CD4-positive, alpha-beta T cell treated with Interleukin-21 for 1 hour (primary cell): ENCODE measurements at places on chromosomes 2 and 18.

- DNase-seq: no peak
These were observed 12.6 kb upstream of the POLE4 start for GRCh38 chr2:74945788-74946331.

DNA sequence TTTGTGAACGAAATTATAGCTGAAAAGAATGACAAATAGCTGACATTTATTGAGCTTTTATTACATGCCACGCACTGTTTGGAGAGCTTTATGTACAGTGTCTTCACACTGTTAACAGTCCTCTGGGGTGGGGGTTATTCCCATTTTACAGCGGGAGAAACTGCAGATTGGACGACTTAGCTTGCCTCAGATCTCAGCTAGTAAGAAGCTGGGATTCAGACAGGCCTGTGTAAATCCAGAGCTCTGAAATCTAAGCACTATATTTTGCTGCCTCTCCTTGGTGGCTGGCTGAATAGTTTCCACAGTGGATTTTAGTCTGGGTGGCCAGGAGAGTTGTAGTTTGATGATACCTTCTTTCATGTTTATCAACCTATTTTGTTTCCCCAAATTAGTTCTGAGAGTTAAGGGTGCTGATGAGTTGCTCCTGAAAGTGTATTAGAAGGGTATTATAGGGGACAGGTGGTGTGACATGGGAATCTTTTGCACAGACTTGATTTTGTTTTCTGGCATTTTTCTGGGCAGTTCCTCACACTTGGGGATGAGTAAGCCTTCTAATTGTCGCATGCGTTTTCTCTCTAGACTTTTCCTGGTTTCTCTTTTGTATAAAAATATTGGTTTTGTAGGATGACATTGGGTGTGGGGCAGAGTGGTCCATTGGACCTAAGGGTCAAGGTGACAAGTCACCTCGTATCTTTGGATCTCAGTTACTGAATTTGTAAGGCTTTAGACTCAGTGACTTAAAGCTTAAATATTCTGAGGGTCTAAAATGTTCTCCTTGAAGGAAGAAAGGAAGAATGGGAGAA is 1.5 kb downstream of the ACSL3 start:
- no peak for DNase-seq

GRCh38 chr2:65918760-65919187 is 486.4 kb upstream of the SPRED2 start:
- no peak for DNase-seq

DNA sequence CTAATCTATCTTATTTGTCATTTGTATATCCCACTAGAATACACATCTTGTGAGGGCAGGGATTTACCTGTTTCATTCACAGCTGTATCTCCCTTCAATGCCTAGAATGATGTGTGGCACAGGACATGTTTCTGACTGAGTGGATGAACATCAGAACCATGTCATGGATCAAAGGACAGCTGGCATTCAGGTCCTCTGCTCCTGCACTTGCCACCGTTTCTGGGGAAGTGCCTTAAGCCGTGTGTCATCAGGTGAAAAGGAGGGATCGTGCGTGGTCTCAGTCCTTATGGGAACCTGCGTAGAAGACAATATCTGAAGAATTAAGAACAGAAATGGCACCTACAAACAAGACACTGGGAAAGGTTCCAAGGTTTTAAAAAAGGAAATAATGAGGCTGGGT is 206.1 kb upstream of the GATA6 start:
- no peak for DNase-seq

- DNase-seq: no peak
These were observed 18.3 kb downstream of the FHL2 start for GRCh38 chr2:105380432-105381100.

DNA sequence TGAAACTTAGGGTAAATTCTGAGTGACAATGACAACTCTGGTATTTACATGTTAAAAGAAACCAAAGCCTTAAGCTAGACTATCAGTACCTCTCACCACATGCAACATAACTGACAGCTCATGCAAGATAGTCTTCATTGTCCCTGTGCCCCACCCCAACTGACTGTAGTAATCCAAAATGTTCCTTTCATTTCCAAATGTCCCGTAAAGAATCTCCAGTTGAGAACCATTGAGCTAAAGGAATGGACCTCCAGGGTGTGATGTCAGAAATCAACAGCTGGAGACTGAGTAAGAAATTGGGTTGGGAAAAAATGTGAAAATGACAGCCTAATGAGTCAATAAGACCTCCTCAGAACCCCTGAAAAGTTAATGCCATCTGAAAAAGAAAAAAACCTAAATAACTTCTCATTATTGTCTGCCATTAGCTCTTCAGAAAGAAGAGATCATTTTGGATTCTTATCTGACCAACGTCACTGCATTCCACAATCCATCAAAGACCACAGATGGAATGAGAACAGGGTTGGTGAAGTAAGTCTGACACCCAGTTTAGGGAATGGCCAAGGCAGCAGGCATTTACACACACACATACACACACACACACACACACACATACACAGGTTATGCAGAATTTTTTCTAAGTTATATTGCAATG is 51.7 kb upstream of the ACVR2A start:
- no peak for DNase-seq

- no peak for DNase-seq
These were observed 46.3 kb downstream of the ASB18 start for GRCh38 chr2:236217926-236218325.

GRCh38 chr2:8680822-8681760 is 765 bp upstream of the ID2 start:
- peak; percentile 70 for DNase-seq

- peak; percentile 52 for DNase-seq
These were observed 10.0 kb downstream of the HK2 start for GRCh38 chr2:74843899-74844298.

GRCh38 chr2:109563288-109563687 is 50.5 kb downstream of the SEPTIN10 start:
- DNase-seq: no peak

DNA sequence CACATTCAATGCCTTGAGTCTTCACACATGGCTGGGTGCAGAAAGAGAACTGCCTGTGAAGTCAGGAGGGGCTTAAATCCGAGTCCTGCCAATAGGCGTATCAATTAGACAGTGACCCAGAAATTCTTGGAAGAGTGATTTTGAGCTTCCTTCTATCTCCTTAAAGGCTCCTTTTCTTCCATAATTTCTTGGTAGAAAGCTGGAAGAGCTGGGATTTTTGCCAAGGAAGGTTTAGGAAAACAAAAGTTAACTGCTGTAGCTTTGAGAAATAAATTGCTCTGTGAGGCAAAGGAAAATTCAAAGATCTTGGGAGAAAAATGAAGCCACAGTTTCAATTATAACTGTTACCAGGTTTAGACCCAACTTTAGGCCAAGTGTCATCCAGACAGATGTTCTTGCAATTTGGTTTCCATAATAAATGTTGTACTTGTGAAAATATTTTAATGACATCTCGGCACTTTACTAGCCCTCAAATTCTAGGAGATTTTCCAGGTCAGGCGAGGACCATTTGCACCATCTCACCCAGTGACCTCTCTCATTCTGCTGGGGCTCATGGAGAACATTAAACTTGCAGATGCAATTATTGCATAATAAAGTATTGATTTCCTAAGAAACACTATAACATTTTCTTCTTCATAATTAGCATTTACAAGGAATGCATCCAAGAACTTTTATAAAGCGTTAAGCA is 329.7 kb upstream of the MEIS1 start:
- DNase-seq: no peak

GRCh38 chr2:135679125-135679524 is 62.5 kb upstream of the UBXN4 start:
- no peak for DNase-seq

- no peak for DNase-seq
These were observed 156.4 kb downstream of the CCBE1 start for GRCh38 chr18:59540780-59541179.

DNA sequence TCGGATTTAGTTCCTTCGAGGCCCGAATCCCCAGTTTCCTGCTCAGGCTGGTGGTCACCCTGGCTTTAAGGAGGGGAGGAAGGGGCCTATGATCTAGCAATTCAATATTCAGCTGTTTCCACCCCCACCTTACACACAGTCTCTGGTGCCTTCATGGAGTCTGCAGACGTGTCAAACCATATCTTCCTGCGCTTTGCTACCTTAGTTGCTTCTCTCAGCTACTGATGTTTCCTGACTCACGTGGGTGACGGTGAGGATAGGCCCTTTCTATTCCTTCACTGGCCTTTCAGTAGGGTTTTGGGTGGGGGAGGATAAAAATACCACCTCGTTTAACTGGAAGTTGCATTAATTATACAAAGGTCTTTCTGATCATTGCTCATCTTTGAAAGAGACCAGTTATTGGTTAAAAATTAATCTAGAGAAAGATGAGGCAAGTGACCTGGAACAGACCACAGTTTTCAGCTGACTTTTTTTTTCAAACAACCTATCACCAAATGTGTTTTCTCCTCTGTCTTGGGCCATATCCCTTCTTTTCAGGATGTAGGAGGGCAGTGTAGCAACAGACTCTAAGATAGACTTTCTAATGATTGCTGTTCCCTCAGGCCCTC is 49.7 kb downstream of the SH2D6 start:
- no peak for DNase-seq
